Thyroid gland (tissue), 4 donors: ENCODE measurements at places on chromosomes 1 and 21. TPM values are rescaled to one million over a fixed set of nuclear protein-coding genes. Genes with fewer than 3 reads are reported as not detected.
A peak's percentile ranks its signal among the peaks of the same experiment; 100 is the strongest.

GRCh38 chr21:42411197-42411869 lies 7.6 kb downstream of the UBASH3A start:
- H3K4me3 ChIP-seq: no peak overlapping the region
- no peaks in the 10 kb centered on the region for H3K27me3 ChIP-seq
- no peaks in the 10 kb centered on the region for H3K4me1 ChIP-seq
- no peak overlapping the region for H3K27ac ChIP-seq

DNA sequence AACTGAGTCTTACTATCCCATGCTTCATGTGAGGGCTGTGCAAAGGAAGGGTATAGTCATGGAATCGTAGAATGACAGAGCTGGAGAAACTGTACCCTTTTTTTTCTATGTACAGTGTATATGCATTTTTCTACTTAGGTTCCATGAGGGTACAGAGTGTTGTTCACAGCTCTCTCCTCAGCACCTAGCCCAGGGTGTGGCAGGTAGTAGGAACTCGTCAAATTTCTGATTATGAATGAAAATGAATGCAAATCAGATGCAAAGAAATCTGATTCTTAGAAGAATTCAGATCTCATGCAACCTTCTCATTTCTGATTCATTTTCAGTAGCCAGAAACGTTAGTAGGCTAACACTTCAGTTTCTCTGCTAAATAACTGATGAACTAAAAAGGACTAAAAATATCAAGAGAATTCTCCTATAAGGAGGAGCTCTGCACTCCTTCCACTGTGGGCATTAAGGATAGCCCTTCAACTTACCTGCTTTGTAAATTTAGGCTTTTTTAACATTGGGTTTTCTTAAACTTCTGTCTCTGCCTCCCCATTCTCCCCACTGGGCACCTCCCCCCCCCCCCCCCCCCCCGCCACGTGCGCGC lies 18.0 kb upstream of the HHAT start:
- no peak for DNase-seq
- no peak overlapping the region for H3K27ac ChIP-seq
- no peaks in the 10 kb centered on the region for H3K27me3 ChIP-seq
- no peaks in the 10 kb centered on the region for H3K36me3 ChIP-seq
- no peaks in the 10 kb centered on the region for H3K4me1 ChIP-seq
- H3K4me3 ChIP-seq: no peak overlapping the region

DNA sequence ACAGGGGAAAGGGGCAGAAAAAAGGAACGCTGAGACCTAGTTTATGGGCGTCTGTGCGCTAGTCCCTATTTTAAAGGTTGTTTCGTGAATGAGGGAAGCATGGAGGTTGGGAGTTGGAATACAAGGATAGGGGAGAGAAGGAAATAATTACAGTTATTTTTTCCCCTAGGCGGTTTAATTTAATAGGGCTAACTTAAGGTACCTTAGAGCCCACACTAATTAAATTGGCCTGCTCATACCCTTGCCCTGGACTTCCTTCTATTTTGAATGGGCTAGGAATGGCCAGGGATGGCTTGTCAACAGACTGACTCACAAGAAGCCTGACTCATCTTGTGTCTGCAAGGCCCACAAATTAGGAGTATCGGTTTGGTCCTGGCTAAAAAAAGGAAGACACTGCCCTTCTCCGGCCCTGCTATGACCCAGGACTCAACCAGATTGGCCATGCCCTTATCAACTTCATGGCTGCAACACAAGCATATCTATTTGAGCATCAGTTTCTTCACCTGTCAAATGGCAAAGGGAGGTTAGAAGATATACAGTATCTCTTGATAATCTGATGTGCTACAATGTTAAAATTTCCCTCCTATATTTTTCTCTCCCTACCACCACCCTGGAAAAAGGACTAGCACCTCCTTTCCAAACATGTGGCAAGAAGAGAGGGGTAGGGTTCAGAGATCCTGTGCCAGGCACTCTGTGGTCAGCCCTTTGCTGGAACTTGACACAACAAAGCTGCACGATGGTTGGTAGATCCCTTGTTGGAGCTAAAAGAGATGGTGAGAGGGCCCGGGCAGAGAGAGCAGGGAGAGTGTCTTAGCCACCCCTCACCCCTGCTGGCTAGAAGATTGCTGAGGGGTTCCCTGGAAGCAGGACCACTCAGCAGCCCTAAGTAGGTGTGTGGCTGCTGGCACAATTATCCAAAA lies 2.2 kb upstream of the SSBP3 start:
- no peak for DNase-seq
- H3K36me3 ChIP-seq: no peaks in the 10 kb centered on the region
- peak overlapping the region; percentile 71 for H3K27ac ChIP-seq
- H3K4me3 ChIP-seq: no peak overlapping the region
- H3K27me3 ChIP-seq: no peaks in the 10 kb centered on the region

DNA sequence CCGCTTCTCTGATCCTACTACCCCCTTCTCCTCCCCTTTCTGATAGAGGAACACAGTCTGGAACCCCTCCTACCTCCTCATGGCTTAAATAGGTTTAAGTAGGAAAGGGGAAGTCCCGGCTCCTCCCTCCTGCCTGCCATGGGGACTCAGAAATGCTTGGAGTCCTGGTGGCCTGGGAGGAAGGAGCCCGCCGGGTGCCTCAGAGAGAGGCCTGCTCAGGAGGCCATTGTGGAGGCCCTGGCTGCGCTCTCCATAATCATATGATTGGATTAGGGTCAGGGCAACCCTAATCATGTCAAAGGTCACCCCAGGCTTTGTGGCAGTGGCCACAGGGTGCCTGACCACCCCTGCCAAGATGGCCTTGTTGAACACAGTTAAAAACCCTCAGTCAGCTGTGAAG lies 29.0 kb downstream of the WNT3A start:
- H3K36me3 ChIP-seq: no peaks in the 10 kb centered on the region
- no peak for DNase-seq
- no peak overlapping the region for H3K27ac ChIP-seq
- no peaks in the 10 kb centered on the region for H3K27me3 ChIP-seq

DNA sequence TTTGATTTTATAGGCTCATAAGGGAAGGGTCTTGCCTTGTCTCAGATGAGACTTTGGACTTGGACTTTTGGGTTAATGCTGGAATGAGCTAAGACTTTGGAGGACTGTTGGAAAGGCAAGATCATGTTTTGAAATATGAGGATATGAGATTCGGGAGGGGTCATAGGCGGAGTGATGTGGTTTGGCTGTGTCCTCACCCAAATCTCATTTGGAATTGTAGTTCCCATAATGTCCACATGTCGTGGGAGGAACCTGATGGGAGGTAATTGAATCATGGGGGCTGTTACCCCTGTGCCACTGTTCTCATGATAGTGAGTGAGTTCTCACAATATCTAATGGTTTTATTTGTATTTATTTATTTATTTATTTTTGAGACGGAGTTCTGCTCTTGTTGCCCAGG lies 6.9 kb upstream of the CSDE1 start:
- H3K36me3 ChIP-seq: no peaks in the 10 kb centered on the region
- no peak for DNase-seq
- no peak overlapping the region for H3K4me3 ChIP-seq
- no peaks in the 10 kb centered on the region for H3K4me1 ChIP-seq

- no peak overlapping the region for H3K4me3 ChIP-seq
- no peak overlapping the region for H3K27ac ChIP-seq
- no peak for DNase-seq
- H3K4me1 ChIP-seq: no peaks in the 10 kb centered on the region
- no peaks in the 10 kb centered on the region for H3K27me3 ChIP-seq
These were observed 136.5 kb downstream of the TSEN15 start for GRCh38 chr1:184188037-184188436.

Gene TRPM2
- total RNA-seq: 2.6 TPM

Gene FNDC7
- not detected for total RNA-seq

GRCh38 chr1:62716397-62716796 lies 28.2 kb upstream of the DOCK7 start:
- H3K36me3 ChIP-seq: no peaks in the 10 kb centered on the region
- DNase-seq: no peak
- H3K4me3 ChIP-seq: no peak overlapping the region
- no peaks in the 10 kb centered on the region for H3K27me3 ChIP-seq
- no peaks in the 10 kb centered on the region for H3K4me1 ChIP-seq
- H3K27ac ChIP-seq: no peak overlapping the region

Gene LIPI
- 5.9 TPM for total RNA-seq

DNA sequence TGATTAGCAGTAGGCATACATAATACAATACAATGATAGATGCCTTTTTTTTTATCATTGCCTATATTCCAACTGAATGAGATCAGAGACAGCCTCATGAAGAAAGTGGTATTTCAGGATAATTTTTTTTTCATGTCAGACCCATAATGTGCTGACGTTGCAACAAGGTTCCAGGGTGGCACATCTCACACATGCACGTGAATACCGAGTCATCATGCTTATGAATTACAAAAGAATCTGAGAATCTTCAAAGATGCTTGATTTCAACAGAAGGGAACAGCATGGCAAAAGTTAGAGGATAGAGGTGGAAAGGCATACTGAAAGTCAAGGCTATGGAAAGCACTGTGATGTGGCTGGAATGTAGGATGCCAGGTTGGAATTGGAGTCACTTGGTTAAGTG lies 5.0 kb upstream of the RNF11 start:
- H3K27ac ChIP-seq: no peak overlapping the region
- H3K36me3 ChIP-seq: no peaks in the 10 kb centered on the region
- DNase-seq: no peak
- peaks cover 14% of the 10 kb centered on the region for H3K4me1 ChIP-seq

DNA sequence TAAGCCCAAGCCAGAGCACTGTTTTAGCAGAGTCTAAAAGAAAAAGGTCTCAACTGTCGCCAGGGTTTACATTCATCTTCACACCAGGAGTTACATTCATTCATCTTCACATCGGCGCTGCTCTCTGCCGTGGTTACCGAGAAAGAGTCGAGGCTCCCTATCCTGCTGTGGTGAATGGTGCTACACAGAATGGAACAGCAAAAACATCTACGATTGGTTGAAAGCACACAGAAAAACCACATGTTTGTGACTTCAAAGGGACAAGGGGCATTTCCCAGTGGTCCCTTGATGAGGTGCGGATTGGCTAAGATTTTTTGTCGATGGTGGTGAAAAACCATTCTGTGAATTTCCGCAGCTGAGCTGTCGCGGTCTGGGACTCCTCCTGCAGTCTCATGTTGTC lies 231.1 kb downstream of the SIPA1L2 start:
- H3K4me1 ChIP-seq: no peaks in the 10 kb centered on the region
- no peak overlapping the region for H3K27ac ChIP-seq
- H3K36me3 ChIP-seq: peaks cover 10% of the 10 kb centered on the region

DNA sequence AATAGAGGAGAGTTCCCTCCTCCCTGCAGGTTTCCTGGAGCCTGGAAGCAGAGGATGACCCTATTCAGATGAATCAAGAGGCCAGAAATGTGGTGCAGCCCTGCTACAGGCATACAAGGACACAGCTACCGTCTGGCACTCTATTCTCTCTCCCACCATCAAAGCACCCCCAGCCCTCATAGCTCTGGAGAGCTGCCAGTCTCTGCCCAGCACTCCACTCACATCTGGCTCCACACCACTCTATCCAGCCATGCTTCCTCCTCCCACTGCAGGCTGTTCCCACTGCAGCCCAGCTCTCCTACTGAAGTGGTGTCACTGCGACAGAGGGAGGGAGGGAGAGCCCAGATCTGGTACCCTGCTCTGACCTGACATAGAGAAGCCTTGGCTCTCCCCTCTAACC lies 18.4 kb downstream of the SYT2 start:
- H3K27ac ChIP-seq: no peak overlapping the region
- H3K4me1 ChIP-seq: no peaks in the 10 kb centered on the region
- H3K4me3 ChIP-seq: no peak overlapping the region
- H3K27me3 ChIP-seq: no peaks in the 10 kb centered on the region
- H3K36me3 ChIP-seq: no peaks in the 10 kb centered on the region

- H3K27ac ChIP-seq: no peak overlapping the region
- H3K4me3 ChIP-seq: no peak overlapping the region
- no peaks in the 10 kb centered on the region for H3K27me3 ChIP-seq
These were observed 327.5 kb upstream of the POGK start for GRCh38 chr1:166511761-166512160.

DNA sequence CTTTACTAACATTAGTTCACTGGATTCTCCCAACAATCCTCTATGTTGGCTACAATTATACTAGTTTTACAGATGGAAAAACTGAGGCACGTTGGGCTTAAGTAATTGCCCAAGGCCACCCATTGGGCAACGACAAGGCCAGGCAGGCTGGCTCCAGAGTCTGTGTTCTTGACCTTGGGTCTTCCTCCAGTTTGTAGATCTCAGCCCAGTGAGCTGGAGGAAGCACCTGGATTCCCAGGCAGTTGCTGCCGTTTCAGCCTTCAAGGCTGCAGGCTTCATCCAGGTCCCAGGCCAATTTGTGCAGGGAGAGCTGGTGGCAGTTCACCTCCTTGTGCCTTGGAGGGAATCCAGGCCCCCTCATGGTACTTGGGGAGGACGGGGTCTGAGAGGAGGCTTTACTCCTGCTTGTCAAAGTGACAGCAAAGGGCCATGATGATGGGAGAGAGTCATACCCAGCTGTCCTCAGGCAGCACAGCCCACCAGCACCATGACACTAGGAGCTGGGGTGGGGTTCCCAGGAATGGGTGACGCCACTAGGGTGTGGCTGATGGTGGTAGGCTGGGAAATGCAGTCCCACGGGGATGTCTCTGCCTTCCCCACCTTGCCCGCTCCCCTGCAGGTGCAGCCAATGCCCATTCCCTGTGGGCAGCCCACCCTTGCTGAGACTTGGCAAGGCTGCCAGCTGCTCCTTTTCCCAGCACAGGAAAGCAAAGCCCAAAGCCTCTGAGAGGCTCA lies 27.1 kb downstream of the PKP1 start:
- H3K4me3 ChIP-seq: no peak overlapping the region
- H3K4me1 ChIP-seq: peaks cover 52% of the 10 kb centered on the region
- no peak overlapping the region for H3K27ac ChIP-seq
- H3K36me3 ChIP-seq: no peaks in the 10 kb centered on the region

- no peak overlapping the region for H3K27ac ChIP-seq
- DNase-seq: no peak
- peaks cover 23% of the 10 kb centered on the region for H3K4me1 ChIP-seq
- no peaks in the 10 kb centered on the region for H3K36me3 ChIP-seq
These were observed 39.2 kb downstream of the SIPA1L2 start for GRCh38 chr1:232590744-232591082.

GRCh38 chr1:64092851-64093371 lies 110.5 kb upstream of the UBE2U start:
- H3K36me3 ChIP-seq: no peaks in the 10 kb centered on the region
- no peaks in the 10 kb centered on the region for H3K27me3 ChIP-seq
- H3K4me1 ChIP-seq: no peaks in the 10 kb centered on the region
- no peak overlapping the region for H3K27ac ChIP-seq

GRCh38 chr1:46721686-46722205 lies 2.8 kb upstream of the EFCAB14 start:
- H3K4me3 ChIP-seq: no peak overlapping the region
- H3K36me3 ChIP-seq: no peaks in the 10 kb centered on the region
- H3K4me1 ChIP-seq: peaks cover 18% of the 10 kb centered on the region
